ENCODE measurements at places on chromosomes 3 and 15. TPM values are rescaled to one million over a fixed set of nuclear protein-coding genes. Genes with fewer than 3 reads are reported as not detected.

The ADAMTSL3 gene
- total RNA-seq, result 0.38 TPM

The BUB1B gene
- 37.4 TPM for total RNA-seq

The EBLN2 gene
- total RNA-seq, result 5.1 TPM

The SAMD7 gene
- not detected for total RNA-seq

The BFSP2 gene
- not detected for total RNA-seq

The ANKRD34C gene
- total RNA-seq, result not detected

The NEK10 gene
- total RNA-seq, result 27.6 TPM

The CCDC54 gene
- total RNA-seq, result not detected

The CNTN3 gene
- total RNA-seq, result 0.96 TPM

The PLSCR2 gene
- not detected for total RNA-seq

The KCNAB1 gene
- total RNA-seq, result 4.8 TPM

The GPR87 gene
- total RNA-seq, result under 0.01 TPM

The CAMK2N2 gene
- total RNA-seq, result not detected

The HRG gene
- total RNA-seq, result not detected

The HYAL3 gene
- total RNA-seq, result 6.8 TPM

The EPHB1 gene
- total RNA-seq, result 0.56 TPM

All from regular cardiac myocyte (primary cell).